ENCODE measurements at places on chromosomes 6 and 20.
A peak's percentile ranks its signal among the peaks of the same experiment; 100 is the strongest.

DNA sequence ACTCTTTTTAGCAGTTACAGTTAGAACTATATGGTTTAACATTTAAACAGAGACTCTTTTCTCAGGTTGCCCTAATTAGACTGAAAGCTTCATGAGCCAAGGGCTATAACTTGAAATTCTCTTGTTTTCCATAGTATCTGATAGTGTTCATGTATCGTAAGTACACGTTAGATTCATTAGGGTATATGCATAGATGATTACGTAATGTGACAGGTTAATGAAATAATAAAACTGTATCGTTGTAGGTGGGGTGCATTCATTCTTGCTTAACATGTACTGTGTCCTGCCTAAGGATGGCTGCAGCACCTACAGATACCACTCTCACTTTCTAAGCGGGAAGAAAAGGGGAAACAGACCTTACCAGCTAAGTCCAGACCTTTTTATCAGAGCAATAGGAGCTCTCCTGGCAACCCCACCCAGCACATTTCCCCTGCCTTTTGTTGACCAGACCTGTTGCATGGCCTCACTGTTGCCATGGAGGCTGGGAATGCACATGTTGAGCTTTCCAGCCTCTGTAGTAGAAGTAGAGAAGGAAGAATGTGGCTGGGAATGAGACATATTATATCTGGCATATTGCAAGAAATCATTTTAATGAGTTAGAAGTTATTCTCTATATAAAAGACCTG lies 83.0 kb downstream of the MAP3K4 start:
- DNase-seq, result no peak

- DNase-seq, result no peak
These were observed 61.1 kb upstream of the SNAP25 start for GRCh38 chr20:10157549-10157948.

GRCh38 chr6:166402582-166403277 lies 20.0 kb upstream of the MPC1 start:
- no peak for DNase-seq

DNA sequence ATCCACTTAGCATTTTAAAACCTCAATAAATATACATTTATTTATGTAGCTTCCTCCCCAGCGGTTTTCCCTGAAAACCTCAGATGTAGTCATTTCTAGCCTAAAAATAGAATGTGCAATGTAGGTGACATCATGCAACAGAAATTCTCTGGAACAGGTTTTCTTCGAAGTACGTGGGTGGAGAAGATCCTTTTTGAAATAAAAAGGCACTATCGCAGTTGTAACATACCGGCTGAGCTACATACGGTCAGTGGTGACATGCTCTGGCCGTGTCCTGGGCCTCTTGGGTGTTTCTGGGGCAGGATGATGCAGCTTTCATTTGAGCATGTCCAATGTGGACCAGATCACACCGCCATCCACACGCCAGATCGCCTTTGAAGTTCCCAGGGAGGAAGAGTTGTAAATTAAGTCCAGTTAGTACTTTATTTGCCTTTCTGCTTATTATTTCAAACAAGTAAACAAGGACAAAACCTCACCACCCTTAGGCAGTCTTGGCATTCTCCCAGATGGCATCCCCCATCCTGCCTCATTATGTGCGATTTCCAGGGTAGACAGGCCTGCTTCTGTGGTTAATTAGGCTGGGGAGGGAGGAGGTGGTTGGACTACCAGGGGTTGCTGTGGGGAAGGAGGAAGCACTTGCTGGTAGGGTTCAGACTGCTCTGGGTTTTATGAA lies 109.5 kb upstream of the CLDN20 start:
- no peak for DNase-seq

GRCh38 chr6:154187714-154188113 lies 148.7 kb downstream of the OPRM1 start:
- no peak for DNase-seq

- DNase-seq, result no peak
These were observed 274.1 kb downstream of the CLIC5 start for GRCh38 chr6:45741437-45742171.

DNA sequence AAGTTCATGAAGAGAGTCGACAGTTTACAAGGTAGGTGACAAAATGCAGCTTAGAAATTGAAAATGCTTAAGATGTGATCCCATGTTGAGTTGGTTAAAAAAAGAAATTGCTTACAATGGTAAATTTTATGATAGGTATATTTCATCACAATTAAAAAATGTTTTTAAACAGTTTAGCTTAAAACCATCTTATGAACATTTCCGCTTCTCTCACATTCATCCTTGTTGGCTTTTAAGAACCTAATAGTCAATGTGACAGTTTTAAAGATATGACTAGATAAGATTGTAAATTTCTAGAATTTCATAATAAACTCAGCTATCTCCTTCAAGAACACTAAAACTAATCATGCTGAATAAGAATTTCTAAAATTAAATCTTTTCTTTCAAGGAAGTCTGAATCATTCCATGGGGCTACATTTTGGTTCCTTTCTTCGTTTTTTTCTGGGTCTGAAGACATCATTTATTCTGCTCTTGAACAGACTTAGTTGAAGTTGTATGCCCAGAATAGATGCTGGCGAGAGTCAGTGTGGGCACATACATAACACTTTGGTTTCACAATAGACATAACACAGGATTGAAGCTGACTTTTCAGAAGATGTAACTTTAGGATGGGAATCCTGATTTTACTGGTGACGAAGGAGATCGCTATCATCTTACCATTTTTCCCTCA lies 35.9 kb upstream of the LTV1 start:
- DNase-seq, result no peak

- no peak for DNase-seq
These were observed 26.2 kb downstream of the CDYL start for GRCh38 chr6:4802312-4802935.

GRCh38 chr6:142374965-142375733 lies 73.3 kb downstream of the ADGRG6 start:
- no peak for DNase-seq

DNA sequence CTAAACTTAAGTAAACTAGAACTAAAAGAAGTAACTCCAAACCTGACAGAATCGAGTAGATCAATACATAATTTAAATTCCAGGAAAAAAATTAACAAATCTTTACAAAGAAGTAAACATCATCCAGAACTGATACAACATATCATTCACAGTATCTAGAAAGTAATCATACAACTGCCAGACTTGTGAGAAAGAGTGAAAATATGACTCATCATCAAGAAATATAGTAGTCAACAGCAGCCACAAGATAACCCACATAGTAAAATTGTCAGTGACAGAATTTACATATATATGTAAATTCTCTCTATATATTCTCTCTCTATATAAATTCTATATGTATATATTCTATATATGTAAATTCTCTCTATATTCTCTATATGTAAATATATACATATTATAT lies 242.8 kb upstream of the RGS17 start:
- DNase-seq, result no peak

- DNase-seq, result peak; percentile 87
These were observed 138.0 kb downstream of the NFATC2 start for GRCh38 chr20:51404297-51405060.

GRCh38 chr6:132475925-132476324 lies 37.0 kb downstream of the STX7 start:
- DNase-seq, result no peak

GRCh38 chr6:152100183-152100618 lies 292.7 kb downstream of the ESR1 start:
- no peak for DNase-seq

GRCh38 chr20:31972471-31973021 lies 4.6 kb downstream of the XKR7 start:
- no peak for DNase-seq

DNA sequence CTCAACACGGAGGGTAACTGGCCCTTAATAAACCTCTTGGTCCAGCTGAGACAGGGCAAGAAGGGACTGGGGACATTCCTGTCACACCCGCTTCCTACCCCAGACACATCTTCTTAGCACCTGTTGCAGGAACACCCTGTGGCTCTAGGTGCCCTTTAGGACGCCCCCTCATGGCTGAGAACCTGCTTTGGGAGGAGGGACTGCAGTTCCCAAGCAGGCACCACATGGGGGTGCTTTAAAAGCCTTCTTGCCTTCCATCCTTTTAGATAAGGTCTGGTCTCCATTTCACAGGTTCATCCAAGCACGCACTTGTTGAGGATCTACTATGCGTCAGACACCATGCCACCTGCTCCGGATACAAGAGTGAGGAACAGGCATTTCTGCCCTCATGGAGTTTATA lies 26.6 kb downstream of the NSFL1C start:
- no peak for DNase-seq

DNA sequence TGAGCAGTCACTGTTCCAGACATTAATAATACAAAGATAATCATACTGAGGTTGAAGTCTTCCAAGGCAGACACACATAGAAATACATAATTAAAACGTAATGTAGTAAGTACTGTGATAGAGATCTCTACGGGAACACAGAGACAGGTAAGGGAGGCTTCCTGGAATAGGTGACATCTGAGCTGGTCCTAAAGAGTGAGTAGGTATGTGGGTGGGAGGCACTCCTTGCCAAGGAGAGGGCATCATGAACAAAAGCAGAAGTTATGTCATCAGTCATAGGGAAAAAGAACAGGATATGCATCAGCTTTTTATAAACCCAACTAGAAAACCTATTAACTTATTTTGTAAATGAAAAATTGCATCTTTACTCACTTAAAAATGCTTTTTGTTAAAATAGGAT lies 110.0 kb downstream of the MAP7 start:
- DNase-seq, result no peak

GRCh38 chr6:40681622-40682021 lies 94.5 kb upstream of the LRFN2 start:
- no peak for DNase-seq

DNA sequence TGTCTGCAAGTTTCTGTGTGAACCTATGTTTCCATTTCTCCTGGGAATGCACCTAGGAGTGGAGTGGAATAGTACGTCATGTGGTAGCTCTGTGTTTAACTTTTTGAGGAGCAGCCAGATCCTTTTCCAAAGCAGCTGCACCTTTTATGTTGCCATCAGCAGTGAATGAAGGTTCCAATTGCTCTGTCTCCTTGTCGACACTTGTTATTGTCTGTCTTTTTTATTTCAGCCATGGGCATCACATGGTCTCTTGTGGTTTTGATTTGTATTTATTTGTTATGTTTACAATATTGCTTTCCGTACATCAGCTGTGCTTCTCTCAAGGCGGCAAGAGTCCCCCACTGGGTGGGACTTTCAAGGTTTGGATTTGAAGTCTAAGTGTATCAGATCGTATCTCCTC lies 33.9 kb upstream of the STX16 start:
- DNase-seq, result no peak

GRCh38 chr6:127120023-127120786 lies 1.7 kb downstream of the RSPO3 start:
- DNase-seq, result no peak

- DNase-seq, result no peak
These were observed 106.0 kb upstream of the CDH4 start for GRCh38 chr20:61146023-61146422.

GRCh38 chr6:81984599-81984998 lies 232.1 kb upstream of the TENT5A start:
- DNase-seq, result no peak

DNA sequence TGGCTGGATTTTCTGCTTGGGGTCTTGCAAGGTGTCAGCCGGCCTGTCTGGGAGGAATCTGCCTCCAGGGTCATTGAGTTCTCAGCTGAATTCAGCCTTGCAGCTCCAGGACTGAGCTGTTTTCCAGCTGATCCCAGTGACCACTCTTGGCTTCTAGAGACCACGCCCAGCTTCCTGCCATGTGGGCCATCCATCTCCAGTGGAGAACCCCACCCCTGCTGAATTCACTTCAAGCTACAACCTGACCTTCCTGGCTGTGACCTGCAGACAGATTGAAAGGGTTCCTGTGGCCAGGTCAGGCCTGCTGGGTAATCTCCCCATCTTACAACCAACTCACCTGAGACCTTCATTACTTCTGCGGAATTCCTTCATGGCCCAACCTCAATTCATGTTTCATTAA lies 26.5 kb upstream of the SYNDIG1 start:
- DNase-seq, result no peak

DNA sequence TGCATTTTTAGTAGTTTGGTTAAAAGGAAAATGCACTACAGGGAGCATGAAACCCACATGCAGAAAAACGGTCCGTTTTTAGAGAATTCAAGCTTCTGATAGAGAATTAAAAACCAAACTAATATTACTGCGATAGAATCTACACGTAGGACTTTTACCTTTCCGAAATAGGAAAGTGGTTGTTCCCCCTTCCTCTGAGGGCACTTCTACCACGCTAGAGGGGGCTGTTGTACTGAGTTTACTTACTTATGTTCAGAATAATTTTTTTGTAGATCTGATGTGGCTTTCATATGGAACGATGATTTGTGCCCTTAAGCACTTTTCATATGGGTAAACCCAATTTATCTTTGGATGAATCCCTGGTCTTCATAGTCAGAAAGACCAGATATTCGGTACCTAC lies 264.3 kb upstream of the PLN start:
- DNase-seq, result peak; percentile 36

- DNase-seq, result no peak
These were observed 6.7 kb downstream of the FLOT1 start for GRCh38 chr6:30735668-30736314.

GRCh38 chr6:92404281-92404680 lies 1015.1 kb downstream of the EPHA7 start:
- DNase-seq, result no peak

DNA sequence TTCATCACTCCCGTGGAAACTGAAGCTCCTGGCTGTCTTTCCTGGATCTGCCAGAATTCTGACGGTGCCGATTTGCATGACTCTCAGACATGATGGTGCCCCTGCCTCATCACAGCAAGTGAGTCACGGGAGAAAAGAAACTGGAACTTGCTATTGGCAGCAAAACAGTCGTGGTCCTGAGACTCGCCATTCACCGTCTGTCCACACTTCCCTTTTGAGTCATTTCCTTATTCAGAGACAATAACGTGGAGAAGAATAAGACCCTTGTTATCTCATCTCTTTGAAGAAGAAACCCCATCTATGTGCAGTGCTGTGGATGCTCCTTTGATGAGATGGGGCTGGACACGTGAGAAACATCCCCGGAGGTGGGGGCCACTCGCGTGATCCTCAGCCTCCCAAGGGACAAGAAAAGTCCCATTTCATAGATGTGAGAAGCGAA lies 4.2 kb downstream of the GPR31 start:
- DNase-seq, result no peak

- no peak for DNase-seq
These were observed 175.4 kb upstream of the HDDC2 start for GRCh38 chr6:125477156-125477555.

DNA sequence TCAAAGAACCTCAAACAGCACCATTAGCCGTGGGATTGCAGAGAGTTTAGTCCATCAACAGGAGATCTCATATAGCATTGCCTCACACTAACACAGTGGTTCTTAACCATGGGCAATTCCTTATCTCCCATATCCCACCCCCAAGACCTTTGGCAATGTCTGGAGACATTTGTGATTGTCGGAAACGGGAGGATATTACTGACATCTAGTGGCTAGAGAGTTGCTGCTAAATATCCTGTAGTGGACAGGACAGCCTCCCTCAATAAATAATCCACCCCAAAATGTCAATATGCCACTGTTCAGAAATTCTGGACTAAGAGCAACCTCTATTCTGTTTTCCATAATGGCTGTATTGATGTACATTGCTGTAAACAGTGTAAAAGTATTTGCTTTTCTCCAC lies 210.1 kb upstream of the CCN2 start:
- no peak for DNase-seq

- no peak for DNase-seq
These were observed 40.0 kb upstream of the ANKRD60 start for GRCh38 chr20:58268421-58268821.

- DNase-seq, result no peak
These were observed 15.0 kb upstream of the TBC1D22B start for GRCh38 chr6:37242429-37243052.

Measured in activated CD4-positive, alpha-beta T cell treated with anti-CD3 and anti-CD28 coated beads, Interleukin-2, amount 50 U/mL, for 4 hours (primary cell).